ENCODE measurements at places on chromosomes 6 and 20.

GRCh38 chr6:72770959-72771358, 149.1 kb downstream of the KCNQ5 start:
- no peak for DNase-seq

- no peak for DNase-seq
Observed at GRCh38 chr20:50610212-50610718, 81.1 kb downstream of the RIPOR3 start.

- no peak for DNase-seq
Observed at GRCh38 chr6:84773431-84774156, 9.2 kb upstream of the TBX18 start.

DNA sequence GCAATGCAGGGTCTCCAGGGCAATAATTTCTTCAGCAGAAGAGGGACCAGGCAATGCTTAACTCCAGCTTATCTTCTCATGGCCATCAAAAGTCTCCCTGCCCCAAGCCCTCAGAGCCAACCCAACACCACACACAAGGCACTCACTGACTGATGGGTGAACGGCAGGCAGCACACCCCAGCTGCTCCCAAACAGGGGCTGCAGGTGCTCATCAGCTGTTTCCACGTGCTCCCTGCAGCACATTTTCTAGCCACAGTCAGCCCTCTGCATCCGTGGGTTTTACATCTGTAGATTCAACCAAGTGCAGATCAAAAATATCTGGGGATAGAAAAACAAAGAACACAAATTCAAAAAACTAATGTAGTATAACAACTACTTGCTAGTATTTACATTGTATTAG, 4.0 kb upstream of the GABRR1 start:
- DNase-seq = no peak

- no peak for DNase-seq
Observed at GRCh38 chr6:166406197-166406596, 23.5 kb upstream of the MPC1 start.

DNA sequence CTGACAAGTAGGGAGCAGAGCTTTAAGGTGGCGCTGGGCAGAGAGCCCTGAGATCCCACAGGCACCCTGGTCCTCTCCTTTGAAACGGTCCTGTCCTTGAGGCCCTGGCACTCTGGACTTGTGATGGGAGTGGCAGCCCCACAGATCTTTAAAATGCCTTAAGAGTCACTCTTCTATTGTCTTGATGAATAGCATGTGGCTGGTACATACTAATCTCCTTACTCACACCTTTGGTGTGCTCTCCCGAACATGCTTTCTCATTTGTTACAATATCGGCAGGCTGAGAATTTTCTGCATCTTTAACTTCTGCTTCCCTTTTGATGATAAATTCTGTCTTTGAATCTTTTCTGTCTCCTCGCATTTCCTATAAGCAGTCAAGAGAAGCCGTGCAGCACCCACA, 333.8 kb downstream of the TFAP2A start:
- DNase-seq = no peak

GRCh38 chr6:49462599-49462926, 490 bp downstream of the MMUT start:
- DNase-seq = no peak

DNA sequence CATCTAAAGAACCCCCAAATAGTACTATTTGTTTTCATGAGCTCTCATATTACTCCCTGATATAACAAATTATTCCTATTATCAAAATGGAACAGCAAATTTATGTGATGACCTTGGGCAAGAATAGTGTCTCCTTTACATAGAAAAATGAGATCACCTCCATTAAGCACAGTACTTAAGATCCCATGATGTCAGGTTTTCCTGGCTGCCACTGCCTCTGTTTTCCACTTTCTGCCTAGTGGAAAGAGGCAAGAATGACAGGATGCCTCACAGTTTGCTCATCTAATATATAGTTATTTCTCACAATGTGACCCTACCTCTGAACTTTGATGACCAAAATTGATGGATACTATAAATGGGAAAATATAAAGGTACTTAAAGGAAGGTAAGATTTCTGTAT, 260.1 kb upstream of the SGK1 start:
- DNase-seq = no peak

DNA sequence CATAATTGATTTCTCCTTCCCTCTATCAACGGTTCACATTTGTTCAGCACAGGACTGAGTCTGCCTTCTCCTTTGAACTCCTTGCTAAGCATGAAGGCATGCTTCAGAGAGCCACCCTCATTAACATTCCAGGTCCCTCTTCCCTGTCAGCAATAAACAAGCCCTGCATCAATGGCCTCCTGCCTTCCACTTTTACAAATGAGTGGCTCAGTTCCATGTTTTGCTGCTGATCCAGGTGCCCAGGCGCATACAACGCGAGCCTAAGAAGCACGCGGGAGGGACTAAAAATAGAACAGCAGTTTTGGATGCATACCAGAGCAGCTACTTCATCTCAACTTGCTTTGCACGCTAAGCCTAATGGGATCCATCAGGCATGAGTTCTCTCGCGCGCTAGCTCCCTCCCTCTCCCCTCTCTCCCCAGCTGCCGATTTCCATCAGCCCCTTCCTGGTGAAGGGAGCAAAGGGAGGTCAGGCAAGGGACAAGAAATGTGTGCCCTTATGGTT, 53.4 kb downstream of the TRAF3IP2 start:
- DNase-seq = no peak

- DNase-seq = no peak
Observed at GRCh38 chr20:19022791-19023448, 189.5 kb upstream of the SLC24A3 start.

DNA sequence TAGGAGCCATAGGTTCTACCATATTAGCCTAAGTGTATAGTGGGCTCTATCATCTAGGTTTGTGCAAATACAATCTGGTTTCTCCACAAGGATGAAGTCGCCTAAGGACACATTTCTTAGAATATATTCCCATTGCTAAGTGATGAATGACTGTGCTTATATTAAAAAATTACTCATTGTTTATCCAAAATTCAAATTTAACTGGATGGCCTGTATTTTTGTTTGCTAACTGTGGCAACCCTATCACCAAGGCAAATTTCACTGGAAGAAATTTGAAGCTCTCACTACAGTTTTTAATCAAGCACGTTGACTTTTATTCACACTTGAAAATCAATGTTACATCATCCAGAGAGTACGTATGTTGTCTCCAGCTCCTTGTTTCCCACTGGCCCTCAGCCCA, 13.9 kb downstream of the GCM2 start:
- no peak for DNase-seq

DNA sequence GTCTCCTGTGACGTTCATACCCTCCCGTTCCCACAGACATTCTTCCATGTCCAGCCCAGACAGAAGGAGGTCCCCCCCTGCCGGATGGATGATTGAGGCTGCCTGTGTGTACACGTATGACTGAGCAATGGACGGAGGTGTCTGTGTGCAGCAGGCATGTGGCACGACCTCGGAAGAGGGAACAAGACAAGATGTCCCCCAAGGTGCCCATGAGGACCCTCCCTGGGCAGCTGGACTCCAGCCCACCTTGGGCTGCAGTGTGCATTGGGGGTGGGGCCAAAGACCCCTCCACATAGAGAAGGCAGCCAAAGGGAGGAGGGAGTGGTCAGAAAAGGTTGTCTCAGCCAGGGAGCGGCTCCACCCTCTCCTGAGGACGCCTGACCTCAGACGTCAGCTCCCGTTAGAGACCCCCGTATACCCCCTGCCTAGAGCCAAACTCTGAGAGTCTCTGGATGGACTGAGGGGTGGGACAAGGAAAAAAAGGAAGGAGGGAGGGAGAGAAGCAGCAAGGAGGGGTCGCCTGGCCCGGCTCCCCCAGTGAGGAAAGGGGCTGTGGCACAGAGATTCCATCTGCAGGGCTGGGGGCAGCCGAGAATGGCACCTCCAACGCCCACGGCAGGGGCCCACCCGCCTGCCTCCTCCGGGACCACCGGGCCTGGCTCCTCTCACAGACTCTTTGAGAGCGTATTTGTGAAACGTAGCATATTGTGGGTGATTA, 92.9 kb upstream of the BHLHE23 start:
- DNase-seq = no peak

DNA sequence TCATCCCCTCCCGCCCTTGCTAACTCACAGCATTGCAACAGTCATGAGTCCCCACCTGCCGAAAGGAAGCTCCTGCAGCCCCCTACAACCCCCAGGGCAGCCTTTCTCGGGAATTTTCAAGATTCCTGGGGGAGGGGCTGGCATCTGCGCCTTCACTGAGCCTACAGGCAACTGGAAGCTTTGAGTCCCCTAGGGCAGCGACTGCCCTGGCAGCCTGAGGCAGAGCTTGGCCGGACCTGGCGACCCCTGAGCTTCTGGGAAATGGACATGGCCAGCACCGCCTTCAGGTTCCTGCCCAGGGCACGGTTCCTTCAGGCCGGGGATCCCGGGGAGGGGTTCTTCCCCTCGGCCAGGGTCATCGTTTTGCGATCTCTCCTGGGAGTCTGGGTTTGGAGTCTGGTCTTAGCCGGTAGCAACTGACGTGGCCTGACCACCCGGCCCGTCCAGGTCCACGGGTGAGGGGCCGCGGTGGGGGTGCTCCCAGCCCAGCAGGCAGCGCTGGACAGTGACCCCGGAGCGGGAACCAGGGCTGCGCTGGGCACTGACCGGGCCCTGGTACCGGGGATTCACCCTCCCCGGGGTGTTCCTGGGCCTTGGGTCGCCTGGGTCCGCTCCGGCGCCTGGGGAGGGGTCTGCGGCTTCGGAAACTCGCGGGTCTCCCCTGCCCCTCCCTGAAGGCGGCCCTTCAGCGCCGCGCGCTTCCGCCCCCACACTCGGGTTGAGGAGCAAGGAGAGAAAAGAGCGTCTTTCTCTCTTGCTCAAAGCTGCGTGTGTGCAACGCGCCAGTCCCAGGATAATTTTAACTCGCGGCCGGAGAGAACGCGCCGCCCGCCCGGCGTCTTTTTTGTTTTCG, 593 bp upstream of the COL9A3 start:
- DNase-seq = no peak

DNA sequence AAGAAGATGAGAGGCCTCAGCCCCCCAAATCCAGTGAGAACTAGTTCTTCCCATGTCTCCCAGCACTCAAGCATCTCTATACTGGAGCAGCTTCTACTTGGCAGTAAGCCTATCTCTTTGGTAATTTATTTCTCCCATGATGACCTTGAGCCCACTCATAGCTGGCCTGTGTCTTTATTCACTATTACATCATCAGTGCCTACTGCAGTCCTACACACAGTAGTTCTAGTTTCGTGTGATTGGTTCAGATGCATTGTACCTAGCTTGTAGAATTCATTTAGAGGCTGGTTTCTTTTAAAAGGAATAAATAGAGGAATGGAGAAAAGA, 255.6 kb upstream of the ZFP64 start:
- no peak for DNase-seq

GRCh38 chr20:38790200-38791053, 15.1 kb upstream of the PPP1R16B start:
- no peak for DNase-seq

- DNase-seq = no peak
Observed at GRCh38 chr20:328027-328974, 2.9 kb downstream of the SOX12 start.

- no peak for DNase-seq
Observed at GRCh38 chr20:60667641-60668040, 584.4 kb upstream of the CDH4 start.
